ENCODE measurements at places on chromosomes 11 and 22.

GRCh38 chr11:120929090-120929489 lies 94.8 kb upstream of the TBCEL start:
- DNase-seq: no peak

GRCh38 chr22:30232716-30233218 lies 13.8 kb downstream of the LIF start:
- no peak for DNase-seq

DNA sequence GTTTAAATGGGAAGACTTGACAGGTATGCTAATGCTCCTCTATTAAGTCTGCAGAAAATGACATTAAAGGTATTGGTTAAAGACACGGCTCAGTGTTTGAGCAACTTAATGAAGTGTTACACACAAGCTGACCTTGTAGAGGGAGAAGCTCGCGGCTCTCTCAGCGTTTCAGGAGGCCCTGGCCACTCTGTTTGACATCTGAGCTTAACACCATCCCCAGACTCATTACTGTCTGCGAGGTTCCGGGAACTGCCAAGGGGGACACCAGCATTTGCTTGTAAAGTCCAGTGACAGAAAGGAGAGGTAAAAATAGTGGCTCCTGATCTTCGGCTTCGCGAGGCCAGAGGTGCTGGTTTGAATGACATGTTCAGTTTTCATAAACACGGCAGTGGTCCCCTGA lies 540.7 kb upstream of the CADM1 start:
- DNase-seq: no peak

GRCh38 chr22:50482107-50483074 lies 1.0 kb downstream of the ADM2 start:
- DNase-seq: no peak

DNA sequence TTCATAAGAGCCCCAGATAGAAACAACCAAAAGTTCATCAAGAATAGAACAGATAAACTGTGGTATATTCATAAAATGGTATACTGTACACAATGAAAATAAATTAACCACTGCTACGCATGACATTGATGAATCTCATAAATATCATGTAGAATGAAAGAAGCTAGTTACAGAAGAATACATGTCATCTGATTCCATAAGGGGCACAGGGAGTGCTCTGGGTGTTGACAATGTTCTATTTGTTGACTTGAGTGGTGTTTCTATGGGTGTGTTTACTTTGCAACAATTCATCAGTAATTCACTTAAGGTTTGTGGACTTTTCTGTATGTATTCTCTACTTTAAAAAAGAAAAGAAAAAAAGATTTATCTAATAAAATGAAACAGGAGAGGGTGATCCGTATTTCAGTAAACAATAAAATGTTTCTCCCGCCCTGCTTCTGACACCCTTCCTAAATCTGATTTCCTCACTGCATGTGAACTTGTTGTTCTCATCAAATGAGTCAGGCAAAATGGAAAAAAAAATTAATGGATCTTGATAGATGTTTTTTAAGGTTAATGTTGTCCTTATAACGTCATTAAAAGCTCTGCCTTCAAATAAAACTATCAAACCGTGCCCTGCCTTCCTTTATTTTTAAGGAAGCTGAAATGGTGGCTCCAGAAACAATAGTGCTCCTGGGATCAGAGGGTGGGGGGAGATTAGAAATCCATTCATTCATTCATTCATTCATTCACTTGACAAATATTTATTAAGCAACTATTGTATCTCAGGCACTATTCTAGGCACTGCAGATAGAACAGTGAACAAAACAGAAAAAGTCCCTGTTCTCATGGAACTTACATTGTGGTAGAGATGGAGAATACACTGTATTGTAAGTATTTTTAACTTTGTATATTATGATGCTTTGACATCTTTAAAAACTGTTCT lies 77.2 kb upstream of the CD44 start:
- no peak for DNase-seq

DNA sequence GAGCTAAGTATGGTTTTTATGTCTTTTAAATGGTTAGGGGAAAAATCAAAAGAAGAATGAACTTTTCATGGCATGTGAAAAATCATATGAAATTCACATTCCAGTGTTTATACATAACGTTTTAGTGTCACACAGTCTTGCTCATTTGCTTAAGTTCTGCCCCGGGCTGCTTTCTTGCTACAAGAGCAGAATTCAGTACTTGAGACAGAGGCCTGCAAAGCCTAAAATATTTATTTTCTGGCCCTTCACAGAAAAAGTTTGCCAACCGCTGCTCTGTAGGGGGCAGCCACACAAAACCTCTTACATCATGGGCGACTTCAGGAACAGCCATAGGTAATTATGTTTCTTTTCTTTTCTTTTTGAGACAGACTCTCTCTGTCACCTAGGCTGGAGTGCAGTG lies 1.0 kb upstream of the ATG2A start:
- DNase-seq: no peak

DNA sequence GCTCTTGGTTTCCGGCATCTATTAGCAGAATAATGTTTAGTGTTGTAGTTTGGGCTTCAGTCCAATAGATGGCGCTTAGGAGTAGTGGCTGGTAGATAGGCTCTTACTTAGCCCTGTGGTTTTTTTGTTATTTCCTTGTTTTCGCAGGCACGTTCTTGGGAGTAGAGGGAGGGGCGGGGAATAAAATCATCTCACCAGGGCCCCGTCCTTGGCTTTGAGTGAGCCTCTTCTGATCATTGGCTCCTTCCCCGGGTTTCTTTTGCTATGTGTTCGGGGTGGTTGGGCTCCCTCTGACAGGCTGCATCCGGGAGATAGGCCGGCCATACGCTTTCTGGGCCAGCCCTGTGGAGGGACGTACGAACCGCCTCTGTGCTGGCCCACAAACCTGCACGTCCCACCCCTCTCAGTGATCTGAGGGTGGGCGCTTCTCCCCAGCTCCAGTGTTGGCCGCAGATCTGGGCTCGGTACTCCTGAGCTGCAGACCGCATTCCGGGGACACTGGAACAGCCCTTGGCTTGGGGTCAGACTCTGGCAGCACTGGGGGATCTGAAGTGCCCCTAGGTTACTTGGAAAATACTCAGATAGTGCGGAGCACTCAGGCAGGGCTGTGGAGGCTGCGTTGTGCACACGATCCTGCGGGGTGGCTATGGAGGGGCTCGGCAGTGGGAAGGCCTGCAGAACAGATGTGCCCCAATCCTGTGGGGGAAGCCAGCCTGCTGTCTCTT lies 217.0 kb downstream of the DYNC2H1 start:
- DNase-seq: peak; percentile 58

DNA sequence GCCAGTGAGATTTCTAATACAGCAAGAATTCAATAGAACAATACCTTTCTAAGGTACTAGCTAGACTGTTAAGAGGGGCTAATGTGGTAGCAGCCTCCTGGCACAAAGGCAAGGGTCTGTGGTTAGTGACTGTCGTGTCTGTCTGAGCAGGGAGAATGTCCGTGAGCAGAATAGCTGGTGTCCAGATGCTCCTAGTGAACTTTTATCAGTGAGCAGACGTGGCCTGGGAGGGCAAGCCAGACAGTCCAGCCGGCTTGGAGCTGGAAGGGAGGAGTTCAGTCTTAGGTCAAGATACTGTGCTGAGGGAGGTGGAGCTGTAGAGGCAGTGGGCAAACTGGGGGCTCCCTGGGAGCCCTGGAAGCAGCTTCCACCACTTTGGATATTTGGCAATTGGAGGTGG lies 138.6 kb downstream of the TEAD1 start:
- DNase-seq: no peak

- peak; percentile 29 for DNase-seq
Measured at GRCh38 chr22:46798366-46799350, 36.2 kb downstream of the TBC1D22A start.

- DNase-seq: no peak
Measured at GRCh38 chr11:67652965-67653845, 2.7 kb upstream of the ACY3 start.

- DNase-seq: no peak
Measured at GRCh38 chr22:35443338-35443737, 43.4 kb downstream of the MCM5 start.

GRCh38 chr11:94469416-94469815 lies 24.2 kb downstream of the MRE11 start:
- no peak for DNase-seq

Measured in HCT116 (cell line).